ENCODE measurements at places on chromosomes 16 and 17.

DNA sequence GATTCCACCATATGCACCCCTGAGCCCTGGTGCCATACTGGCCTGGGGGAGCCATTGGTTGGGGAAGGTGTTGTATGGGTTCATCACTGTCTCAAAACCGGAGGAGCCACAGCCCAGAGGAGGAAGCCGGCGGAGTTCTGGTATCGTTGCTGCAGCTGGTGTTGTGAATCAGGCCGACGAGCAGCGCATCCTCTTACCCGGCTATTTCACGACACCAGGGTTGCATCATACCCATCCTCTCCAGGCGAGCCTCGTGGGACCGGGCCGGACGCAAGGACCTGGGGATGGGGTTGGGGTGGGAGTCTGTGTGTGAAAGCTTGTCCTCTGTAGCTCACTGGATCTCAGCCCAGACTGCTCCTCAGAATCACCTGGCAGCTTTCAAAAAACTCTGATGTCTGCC is 6.6 kb upstream of the SLC12A3 start:
- no peak for DNase-seq

DNA sequence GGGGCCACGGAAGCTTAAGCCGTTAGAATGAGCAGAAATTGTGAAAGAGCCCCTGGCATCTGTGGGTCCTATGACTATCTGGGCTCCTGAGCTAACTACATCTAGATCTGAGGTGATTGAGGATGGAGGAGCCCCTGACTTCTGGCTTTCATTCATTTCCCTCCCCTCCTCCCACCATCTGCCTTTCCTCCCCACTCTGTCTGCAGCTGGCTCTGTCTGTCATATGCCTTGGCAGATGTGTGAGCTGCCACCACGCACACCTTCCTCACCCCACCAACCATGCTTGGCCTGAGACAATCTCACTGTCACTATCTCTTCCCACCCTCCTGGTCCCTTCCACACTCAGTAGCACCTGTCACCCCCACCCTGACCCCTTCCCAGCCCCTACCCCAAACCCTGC is 5.1 kb downstream of the CD300E start:
- DNase-seq = no peak

DNA sequence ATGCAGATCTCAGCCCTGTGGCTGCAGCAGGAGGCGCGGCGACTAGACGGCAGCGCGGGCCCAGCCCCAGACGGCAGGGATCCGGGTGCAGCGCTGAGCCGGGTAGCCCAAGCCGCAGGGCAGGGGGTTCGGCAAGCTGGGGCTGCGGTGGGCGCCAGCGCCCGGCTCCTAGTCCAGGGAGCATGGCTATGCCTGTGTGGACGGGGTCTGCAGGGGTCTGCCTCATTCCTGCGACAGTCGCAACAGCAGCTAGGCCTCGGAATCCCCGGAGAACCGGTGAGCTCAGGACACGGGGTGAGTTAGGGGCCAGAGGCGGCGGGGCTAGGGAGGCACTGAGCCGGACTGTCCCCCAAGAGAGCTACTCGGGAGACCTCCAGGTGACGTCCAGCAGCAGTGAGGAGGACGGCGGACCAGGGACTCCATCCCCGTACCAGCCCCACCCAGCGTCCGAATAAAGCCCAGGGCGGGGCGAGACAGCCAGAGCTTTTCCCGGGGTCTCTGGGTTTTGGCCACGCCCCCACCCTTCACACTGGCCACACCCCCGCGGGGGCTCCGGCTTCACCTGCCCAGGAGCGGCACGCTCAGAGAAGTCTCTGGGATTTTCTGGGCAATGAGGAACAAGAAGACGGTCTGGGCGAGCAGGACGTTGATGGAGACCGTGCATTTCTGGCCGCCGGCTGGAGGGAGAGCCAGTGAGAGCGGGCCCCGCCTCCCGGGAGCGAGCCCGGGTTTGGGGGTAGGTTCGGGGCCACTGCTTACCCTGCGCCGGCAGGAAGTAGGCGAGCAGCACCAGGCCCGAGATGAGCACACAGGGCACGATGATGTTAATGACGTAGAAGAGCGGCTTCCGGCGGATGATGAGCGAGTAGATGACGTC is 1.1 kb downstream of the C17orf107 start:
- peak; percentile 54 for DNase-seq

DNA sequence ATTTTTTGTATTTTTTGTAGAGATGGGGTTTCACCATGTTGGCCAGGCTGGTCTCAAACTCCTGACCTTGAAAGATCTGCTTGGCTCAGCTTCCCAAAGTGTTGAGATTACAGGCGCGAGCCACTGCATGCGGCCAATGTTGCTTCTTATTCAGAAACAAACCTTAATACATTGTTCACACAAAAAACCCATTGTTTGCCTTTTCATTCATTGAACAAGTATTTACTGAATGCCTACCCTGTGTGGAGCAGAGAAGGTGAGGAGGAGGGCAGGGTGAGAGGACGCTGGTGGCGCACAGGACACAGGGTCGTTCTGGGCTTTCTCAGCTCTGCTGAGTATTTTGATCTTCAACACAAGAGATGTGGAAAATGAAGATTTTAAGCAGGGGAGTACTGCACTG is 8.0 kb upstream of the KRT23 start:
- no peak for DNase-seq

DNA sequence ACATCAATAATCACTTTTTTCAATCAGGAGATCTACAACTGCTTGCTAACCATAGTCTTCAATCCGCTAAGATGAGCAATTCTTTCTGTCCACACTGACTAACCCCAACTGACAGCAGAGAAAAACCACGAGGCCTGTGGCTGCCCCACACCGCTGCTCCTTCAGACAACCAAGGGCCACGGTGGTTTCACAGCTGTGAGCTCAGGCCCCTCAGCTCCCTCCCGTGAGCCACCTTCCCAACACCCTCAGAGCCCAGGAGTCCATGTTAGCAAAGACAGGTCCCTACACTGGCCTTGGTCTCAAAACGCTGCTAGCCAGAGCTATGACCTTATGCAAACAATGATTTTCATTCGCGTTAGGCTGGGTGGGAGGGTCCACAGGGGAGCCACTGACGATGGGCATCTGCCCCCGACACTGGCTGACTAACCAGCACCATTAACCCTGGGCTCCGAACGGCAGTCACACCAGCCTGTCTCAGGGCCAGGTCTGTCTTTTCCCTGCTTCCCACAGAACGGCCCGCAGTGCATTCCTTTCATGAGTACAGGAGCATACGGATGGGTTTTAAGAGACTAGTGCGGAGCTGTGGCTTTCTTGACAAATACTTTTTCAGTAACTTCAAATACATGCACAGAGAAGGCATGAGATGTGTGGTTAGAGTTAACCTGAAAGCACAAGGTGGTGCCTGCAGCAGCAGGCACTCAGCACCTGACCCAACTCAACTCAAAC is 67.3 kb downstream of the ANKRD11 start:
- peak; percentile 70 for DNase-seq
